AG10803 (cell line): ENCODE measurements at places on chromosomes 2 and 18.

DNA sequence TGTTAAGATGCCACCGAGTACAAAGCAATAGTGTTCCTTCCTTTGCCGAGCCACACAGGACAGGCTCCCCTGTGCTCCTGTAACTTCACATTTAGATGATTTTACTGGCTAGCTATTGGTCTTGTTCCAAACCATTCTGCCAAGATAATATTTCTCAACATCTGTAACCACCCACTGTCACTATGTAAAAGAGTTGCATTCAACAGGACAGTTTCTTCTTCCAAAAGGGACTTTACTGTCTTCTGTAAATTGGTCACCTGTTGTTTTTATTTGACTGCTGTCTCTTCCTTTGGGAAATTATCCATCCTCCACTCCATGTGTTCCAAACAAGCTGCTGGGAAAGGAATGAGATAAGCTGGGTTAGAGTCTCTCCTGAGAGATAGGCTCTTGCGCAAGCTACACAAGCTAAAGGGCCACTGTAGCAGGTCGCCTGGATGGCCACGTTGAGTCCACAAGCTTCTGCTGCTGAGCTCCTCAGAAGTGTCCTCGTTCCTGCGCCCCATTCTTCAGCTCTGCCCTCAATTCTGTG lies 14.4 kb upstream of the BZW1 start:
- DNase-seq = peak; percentile 49

- DNase-seq = no peak
These were observed 50.4 kb downstream of the SLC35F5 start for GRCh38 chr2:113705982-113706523.

DNA sequence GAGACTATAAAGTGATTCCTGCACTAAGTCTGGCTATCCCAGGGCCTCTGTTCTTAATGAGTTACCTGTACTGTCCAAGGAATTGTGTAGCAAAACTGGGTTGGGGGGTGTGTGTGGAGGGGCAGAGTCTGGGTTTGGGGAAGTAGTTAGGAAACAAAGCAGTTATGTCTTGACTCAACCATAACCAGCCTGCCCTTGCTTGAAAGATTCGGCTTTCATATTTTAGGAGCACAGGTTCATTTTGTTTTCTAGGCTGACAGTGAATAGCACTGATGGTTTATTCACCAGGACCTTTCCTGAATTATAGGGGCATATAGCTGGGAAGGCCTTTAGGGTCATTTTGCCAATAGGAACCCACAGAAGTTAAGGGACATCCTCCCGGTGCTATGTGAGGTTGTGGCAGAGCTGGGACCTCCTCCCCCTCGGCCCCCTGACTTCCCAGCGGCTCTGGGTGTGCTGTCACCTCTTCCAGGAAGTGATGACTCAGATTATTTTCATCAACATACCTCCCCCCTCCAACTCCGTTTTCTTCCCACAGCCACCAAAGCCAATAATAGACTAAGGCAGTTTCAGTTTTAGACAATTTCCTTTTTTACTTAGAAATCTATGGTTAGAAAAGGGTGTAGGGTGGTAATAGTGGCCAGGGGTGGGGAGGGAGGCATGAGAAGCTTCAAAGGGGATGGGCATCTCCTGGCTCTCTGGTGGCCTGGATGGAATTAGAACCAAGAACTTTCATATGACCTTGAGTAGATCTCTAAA lies 44.8 kb downstream of the SETBP1 start:
- DNase-seq = peak; percentile 70

DNA sequence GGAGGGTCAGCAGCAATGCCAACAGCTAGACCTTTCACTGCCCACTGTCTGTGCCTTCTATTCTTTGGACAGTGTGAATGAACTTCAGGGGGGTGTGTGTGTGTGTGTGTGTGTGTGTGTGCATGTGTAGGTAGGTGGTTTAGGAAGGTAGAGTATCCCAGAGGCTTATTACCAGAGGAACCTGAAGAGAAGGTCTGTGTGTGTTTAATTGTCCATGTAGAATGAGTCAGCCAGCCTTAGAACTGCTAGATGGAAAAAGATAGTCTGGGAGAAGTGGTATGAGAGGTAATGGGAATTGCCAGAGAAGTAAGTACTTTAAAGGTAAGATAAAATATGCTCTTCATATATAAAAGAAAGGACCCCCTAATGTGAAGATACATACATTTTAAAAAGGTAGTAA lies 522.2 kb downstream of the PIK3C3 start:
- DNase-seq = no peak

- no peak for DNase-seq
These were observed 236.1 kb upstream of the MEIS1 start for GRCh38 chr2:66198873-66199272.

- no peak for DNase-seq
These were observed 47.9 kb downstream of the DCDC2C start for GRCh38 chr2:3751251-3751650.

DNA sequence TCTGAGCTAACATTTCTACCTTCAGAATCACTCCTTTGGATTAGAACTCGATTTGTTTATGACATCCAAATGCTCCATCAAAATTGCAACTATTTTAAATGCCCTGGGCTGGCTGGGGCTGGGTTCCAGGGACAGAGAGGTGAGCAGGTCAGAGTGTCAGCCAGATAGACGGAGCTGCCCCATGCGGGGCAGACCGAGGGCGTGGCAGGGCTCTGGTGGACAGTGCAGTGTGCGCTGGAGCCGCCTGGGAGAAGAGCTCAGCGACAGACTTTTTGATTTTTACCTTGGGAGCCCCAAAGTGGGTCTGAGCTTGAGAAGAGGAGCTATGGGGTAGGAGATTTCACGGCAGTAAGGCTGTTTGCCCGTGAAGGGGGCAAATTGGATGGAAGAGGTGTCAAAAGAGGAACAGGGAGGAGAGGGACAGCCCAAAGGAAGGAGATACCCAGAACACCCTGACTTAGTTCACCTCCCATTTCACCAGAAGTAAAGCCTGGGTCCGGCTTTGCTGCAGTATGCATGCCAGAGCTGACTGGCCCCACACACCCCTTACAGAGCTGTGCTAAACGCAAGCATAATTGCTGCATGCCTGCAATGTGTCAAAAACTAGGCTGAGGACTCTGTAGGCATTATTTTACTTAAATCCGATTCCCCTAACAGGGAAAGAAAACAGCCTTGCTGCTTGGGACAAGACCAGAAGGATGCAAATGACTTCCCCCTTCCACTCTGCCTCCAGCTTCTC lies 33.7 kb downstream of the EN1 start:
- no peak for DNase-seq

GRCh38 chr2:152961351-152961750 lies 242.9 kb downstream of the ARL6IP6 start:
- no peak for DNase-seq

DNA sequence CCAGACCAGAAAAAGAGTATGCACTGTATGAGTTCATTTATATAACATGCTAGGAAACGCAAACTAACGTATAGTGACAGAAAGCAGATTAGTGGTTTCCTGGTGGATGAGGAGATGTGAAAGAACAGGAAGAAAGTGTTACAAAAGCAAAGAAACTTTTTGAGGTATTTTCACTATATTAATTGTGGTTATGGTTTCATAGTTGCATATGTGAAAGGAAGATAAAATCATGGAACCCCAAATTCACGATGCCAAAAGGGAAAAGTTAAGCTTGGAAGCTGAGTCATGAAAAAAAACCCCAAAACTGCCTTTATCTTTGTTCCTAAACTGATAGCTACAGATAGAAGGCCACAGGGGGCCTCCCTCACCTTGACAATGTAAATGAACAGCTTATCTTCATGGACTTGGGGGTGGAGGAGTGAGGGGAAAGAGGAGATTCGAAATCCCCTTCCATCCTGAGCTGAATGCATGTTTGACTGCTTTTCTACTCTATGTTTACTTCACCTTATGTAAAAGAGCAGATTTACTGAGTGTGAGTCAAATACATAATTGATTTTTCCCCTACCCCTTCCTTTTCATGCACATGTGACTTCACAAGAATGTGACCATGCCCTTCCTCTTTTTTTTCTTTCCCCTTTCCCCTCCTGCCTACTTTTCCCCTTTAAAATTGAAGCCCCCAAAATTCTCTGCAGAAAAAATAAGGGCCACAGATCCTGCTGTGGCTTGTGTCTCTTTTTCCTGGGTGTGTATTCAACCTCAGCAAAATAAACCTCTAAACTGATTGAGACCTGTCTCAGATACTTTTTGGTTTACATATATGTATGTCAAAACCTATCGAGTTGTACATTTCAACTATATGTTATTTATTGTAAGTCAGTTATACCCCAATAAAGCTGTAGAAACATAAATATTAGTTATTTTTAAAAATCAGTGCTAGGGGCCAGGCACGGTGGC lies 100.1 kb upstream of the TLK1 start:
- DNase-seq = no peak

DNA sequence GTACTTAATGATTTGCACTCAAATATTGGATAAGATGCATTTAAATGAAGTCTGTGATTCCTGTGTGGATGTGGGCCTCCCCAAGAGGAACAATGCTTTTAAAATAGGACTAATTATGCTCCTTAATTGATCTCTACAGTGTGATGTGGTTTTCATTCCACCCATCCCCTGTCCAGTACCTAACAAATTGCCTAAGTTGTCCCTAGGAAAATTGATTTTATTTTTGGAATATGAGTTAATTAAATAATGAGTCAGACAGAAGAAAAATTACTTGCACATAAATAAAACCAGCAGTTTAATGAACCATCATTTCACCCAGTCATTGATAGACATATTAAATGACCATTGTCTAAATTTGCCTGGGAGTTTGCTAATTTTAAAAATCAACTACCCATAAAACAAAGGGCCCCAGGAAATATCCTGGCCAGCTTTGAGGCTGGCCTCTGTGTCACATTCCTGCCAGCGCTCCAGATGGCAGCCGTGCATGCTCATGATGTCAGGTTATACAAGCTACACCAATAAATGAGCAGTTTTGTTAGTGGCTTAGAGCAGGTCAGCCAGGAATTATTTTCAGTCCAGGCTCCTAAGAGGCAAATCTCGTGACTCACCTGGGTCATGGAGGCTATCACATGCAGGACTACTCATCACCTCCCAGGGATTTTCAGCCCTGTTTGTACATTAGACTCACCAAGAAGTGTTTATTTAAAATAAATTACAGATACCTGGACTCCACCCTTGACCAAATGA lies 31.9 kb downstream of the ABHD3 start:
- peak; percentile 50 for DNase-seq

DNA sequence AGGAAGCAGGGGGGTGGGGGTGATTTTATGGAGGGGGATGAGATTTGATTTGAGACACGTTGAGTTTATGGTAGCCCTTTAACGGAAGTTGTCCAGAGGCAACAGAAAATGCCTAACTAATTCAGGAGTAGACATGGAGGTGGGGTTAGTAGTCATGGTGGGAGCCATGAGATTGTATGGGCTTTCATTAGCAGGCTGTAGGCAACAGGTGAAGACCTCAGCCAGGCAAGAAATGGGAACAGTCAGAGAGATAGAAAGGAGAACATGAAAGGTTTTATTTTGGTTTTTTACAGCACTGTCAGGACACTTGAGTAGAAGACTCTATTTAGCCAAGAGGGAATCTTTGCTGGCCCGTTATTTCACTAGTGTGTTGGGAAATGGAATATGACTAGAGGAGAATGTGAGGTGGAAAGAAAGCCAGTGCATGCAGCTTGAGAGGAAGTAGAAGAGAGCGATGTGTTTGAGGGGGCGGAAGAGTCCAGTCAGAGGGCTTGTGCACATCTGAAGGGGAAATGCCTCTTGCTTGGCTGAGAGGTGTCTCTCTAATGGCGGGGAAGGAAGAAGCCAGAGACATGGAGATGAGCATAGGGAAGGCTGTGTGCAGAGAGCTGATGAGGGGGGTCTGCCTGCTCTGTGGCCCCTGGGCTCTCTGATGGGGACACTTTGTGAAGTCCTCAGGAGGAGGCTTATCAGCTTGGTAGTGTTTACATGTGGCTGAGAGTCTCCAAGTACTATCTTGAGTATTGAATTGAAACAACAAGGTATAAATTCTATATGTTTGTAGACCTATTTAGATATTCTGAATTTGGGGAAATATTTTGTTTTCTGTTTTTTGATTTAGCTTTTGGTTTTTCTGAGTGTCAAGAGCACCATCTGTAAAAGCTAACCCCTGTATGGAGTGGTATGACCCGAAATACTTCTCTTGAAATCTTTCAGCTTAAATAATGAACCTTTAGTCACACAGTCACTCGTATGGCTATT lies 66.9 kb upstream of the ITM2C start:
- no peak for DNase-seq
